ENCODE measurements at places on chromosomes 6 and 20. TPM values are rescaled to one million over a fixed set of nuclear protein-coding genes. Genes with fewer than 3 reads are reported as not detected.
A peak's percentile ranks its signal among the peaks of the same experiment; 100 is the strongest.

GRCh38 chr6:53641348-53641747 is 24.2 kb downstream of the KLHL31 start:
- no peak for DNase-seq

DNA sequence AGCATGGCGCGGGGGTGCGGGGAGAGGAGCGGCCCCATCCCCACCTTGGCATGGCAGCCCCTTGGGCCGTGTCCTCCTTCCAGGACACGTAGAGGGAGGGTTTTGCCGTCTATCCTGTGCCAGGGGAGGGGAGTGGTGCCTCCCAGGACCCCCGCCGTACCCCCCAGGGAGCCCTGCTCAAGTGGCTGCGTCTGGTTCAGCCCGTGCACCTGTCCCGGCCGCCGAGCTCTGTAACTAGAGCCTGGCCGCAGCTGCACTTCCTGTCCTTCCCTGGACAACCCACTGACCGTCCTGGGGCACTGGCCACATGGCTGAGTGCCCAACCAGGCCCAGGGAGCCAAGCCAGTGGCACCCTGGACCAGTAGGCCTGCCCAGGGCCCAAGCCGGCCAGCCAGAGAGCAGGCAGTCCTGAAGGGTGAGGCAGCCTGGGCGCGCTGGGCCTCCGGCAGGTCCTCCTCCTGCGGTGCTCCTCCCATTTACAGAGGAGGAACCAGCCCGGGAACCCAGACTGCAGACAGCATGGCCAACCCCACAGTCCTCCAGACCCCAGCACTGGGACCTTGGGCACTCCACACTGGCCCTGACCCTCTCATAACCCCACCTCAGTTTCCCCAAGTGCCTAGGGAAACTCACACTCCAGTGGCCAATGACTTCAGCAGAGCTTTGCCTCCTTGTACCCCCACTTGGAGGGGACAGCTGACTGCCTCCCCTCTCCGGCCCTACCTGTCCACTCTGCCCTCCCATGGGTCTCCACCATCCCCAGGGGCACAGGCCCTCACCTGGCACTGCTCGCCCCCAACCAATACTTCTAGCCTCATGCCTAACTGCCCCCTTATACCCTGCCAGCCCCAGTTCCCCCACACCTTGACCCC is 8.7 kb downstream of the LAMA5 start:
- no peak for DNase-seq

- DNase-seq: no peak
Measured at GRCh38 chr6:169075211-169075914, 178.3 kb downstream of the THBS2 start.

- peak; percentile 58 for DNase-seq
Measured at GRCh38 chr20:46022411-46023147, 6.4 kb upstream of the SLC12A5 start.

- peak; percentile 12 for DNase-seq
Measured at GRCh38 chr20:44056010-44056698, 130.8 kb downstream of the JPH2 start.

DNA sequence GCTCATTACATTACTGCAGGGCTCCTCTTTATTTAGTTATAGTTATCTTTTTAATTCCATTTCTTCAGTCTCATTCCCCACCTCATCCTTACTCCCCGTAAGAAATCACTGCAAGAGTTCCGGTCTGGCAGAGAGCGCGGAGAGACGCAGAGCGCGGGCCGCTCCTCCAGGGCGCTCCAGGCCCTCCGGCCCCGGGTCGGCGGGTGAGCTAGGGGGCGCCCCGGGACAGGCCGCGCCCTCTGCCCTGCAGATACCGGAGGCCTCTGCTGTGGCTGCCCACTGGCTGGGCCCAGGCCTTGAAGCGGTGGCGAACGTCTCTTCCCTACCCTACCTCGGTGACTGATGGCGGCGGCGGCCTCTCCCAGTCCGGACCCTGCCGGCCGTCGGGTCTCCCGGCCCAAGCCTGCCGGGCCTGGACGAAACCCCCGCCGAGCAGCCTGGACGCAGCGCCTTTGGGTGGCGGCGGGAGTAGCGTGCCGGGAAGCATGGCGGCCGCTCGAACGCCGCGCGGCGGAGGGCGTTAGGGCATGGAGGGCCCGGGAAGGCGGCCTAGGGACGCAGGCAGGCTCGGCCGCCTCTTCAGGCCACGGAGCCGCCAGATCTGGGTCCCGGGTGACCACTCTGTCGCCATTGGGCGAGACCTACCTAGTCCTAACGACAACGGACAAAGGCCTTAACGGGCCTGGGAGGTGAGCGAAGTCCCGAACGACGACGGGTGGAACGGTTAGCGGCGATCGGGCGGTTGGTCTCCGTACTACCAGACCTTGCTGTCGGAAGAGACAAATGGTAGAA is 16.4 kb upstream of the HMGN4 start:
- DNase-seq: peak; percentile 73

DNA sequence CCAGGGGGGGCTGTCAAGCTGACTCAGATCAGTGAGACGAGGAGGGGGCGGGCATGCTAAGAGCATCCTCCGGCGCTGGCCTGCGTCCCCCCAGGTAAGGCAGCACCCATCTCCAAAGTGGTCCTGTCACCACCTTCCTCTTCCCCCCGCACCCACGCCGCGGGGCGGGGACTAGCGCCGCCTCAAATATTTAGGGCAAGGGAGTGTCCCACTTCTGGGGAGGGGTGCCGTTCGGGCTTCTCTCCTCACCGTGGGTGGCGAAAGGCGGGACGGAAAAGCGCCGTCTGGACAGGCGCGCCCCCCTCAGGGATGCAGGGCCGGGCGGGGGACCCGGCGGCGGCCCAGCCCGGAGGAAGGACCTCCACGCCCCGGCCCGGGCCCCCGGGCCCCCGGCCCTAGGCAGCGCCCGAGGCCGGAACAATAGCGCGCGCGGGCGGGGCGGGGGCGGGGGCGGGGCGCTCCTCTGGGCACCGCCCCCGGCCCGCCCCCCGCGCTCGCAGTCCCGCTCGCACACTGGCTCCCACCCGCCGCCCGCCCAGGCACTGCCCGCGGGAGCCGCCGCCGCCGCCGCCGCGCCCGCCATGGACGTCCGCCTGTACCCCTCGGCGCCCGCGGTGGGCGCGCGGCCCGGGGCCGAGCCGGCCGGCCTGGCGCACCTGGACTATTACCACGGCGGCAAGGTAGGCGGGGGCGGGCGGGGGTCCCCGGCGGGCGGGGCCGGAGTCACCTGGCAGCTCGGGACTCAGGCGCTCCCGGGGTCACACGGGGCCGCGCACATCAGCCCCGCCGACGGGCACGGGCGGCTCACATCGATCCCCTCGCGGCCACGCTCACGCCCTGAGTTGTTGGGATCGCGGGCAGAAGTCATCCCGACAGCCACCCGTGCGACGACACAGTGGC is at the start of gene TOX2:
Gene TOX2, plus strand, starts transcription at position 542 of the 900 bp plus-strand sequence. Its CDS starts 40 bp downstream, at position 582.
- DNase-seq: peak; percentile 45

DNA sequence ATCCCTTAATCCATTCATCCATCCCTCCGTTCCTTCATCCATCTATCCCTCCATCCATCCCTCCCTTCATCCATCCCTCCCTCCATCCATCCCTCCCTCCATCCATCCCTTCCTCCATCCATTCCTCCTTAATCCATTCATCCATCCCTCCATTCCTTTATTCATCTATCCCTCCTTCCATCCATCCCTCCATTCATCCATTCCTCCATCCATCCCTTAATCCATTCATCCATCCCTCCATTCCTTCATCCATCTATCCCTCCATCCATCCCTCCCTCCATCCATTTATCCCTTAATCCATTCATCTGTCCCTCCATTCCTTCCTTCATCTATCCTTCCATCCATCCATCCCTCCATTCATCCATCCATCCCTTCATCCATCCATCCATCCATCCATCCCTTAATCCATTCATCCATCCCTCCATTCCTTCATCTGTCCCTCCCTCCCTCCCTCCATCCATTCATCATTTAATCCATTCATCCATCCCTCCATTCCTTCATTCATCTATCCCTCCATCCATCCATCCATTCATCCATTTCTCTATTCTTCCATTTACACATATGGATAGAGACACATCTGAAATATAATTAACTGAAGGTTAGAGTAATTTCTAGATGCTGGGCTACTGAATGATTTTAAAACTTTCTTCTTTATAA is 100.9 kb downstream of the TSHZ2 start:
- no peak for DNase-seq

- DNase-seq: no peak
Measured at GRCh38 chr6:145110109-145110508, 625.2 kb downstream of the EPM2A start.

- no peak for DNase-seq
Measured at GRCh38 chr6:105207524-105208269, 27.9 kb upstream of the POPDC3 start.

DNA sequence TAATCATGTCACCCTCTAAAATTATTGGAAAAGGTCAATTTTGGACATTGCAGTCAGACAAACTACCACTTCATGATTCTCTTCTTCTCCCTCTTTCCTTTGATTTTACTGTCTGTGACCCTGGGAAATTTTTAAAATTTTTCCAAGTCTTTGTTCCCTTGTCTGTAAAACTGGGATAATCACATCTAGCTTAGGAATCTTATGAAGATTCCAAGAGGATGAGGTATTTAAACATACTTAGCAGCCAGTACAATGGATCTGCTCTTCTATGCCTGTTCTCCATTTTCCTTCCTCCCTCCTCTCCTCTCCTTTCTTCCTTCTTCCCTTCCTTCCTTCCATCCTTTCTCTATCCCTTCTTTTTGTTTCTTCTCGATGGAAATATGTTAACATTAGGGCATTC is 651.6 kb upstream of the MARCKS start:
- no peak for DNase-seq

DNA sequence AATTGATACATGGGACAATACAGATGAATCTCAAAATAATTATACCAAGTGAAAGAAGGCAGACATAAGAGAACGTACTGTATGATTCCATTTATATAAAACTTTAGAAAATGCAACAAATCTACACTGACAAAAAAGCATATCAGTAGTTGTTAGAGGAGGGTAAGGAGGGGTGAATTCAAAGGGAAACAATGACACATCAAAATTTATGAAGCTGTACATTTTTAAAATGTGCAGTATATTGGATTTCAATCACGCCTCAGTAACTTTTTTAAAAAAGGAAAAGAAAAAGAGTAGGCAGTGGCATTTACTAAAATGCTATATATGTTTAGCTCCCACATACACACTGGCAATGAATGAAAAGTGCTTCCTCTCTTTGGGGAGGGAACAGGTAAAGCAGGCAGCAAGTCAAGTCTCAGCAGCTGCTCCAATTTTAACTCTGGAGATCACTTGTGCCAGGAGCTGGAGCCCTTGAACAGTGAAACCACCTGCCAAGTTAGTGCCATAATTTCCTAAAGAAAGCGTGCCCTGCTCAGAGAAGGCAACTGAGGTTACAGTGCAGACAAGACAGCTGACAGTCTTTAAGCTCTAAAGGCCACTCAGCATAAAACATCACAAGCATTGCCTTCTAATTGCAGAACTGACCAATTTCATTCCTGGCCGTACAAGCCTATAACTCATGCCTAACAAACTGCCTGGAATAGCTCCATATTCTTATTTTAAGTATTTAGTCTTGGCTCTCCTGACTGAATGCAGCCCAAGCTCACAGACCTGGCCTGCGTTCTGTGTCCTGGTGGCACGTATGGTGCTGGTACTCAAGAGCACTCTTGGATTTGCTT is 10.9 kb downstream of the FKBP1A start:
- no peak for DNase-seq

GRCh38 chr20:62395311-62396242 is 8.7 kb downstream of the RPS21 start:
- DNase-seq: no peak

DNA sequence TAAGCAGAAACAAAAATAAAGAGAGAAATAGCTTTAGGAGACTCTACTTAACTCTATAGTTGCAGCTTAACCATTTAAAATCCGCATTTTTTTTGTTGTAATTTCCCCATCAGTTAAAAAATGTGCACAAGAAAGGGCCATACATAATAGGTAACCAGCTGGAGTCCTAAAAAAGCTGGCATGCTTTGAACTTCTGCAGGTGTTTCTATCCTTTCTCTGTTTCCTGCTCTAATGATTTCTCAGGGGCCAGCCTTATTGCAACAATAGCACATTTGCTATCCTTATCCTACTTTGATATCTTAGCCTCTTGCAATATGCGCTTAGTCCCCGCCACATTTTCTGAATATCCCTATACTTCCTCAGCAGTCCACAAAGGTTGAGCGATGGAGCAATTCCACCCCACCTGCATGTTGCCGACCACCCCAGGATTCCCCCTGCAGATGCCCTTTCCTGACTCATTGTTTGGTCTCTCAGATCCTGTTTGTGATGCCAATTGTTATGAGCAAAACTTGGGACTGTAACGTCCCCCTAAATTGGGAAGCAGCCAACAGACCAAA is 48.5 kb downstream of the TRIM27 start:
- no peak for DNase-seq

GRCh38 chr6:144411531-144412165 is 126.5 kb downstream of the UTRN start:
- no peak for DNase-seq

- no peak for DNase-seq
Measured at GRCh38 chr6:30683183-30683979, 3.1 kb downstream of the PPP1R18 start.

- DNase-seq: peak; percentile 17
Measured at GRCh38 chr6:47308552-47309290, 984 bp downstream of the TNFRSF21 start.

DNA sequence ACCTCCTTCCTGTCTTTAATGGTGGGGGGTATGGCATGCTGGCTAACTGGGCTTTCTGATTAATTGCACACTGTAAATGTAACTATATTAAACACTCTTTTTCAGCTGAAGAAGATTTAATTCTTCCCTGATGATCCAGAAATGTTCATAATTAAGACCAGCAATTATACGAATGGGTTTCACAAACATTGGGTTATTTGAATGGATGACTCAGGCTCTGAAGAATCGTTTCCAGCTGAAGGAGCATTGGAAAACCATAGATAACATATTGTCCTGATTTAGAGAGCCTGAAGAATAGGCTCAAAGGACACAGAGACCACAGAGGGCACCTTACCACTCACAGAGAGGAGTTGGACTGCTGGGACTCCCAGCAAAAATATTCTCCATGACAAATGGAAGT is 130.7 kb upstream of the SSTR4 start:
- DNase-seq: no peak

DNA sequence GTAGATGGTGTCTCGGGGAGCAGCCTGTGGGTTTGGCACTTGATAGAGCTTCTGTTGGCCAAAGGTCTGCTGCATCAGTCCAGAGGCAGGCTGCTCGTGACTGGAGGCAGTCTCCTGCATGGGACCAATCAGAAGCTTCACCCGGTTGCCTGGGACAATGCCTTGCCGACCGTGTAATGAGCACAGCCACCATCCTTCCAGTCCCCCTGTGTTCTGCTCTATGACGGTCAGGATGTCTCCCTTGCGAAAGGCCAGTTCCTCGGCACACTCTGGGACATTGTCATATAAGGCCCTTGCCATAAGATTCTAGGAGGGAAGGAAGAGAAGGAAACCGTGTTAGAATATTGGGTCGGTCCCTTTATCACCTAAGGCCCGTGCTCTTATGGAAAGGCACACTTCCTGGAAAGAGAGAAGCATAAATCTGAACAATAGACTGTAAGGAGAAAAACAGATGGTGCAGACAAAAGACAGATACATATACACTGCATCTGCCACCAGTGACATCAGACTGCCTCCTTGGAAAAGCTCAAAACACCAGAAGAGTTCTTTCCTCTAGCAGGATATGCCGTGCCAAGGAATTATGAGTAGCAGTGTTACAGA is 18.9 kb downstream of the NEDD9 start:
- no peak for DNase-seq

GRCh38 chr6:37354526-37355384 is 972 bp downstream of the RNF8 start:
- DNase-seq: peak; percentile 18

Gene PNPLA1
- total RNA-seq: not detected

Gene SH3BGRL2
- 49.1 TPM for total RNA-seq

Gene RHAG
- not detected for total RNA-seq

Gene SFTA2
- total RNA-seq: 2.6 TPM

Gene RIPPLY2
- total RNA-seq: not detected

Gene MRPL2
- total RNA-seq: 52.2 TPM

Gene NECAB3
- 74.6 TPM for total RNA-seq

Gene BPIFB2
- total RNA-seq: not detected
